Osteocyte (in vitro differentiated cells): ENCODE measurements at places on chromosomes 1 and 21. TPM values are rescaled to one million over a fixed set of nuclear protein-coding genes. Genes with fewer than 3 reads are reported as not detected.

- no peak for DNase-seq
- H3K4me1 ChIP-seq: peaks cover under 1% of the 10 kb centered on the region
- H3K36me3 ChIP-seq: peaks cover 65% of the 10 kb centered on the region
- H3K27ac ChIP-seq: no peak overlapping the region
Measured at GRCh38 chr1:20654104-20654690, 7.0 kb downstream of the DDOST start.

GRCh38 chr1:65407877-65408276, 12.6 kb upstream of the LEPR start:
- H3K4me3 ChIP-seq: no peak overlapping the region
- no peak for DNase-seq
- H3K27ac ChIP-seq: no peak overlapping the region
- H3K36me3 ChIP-seq: peaks cover 67% of the 10 kb centered on the region
- no peaks in the 10 kb centered on the region for H3K27me3 ChIP-seq

- no peaks in the 10 kb centered on the region for H3K27me3 ChIP-seq
- no peaks in the 10 kb centered on the region for H3K4me1 ChIP-seq
- no peak for DNase-seq
- no peak overlapping the region for H3K27ac ChIP-seq
- no peak overlapping the region for H3K4me3 ChIP-seq
Measured at GRCh38 chr1:46770541-46770940, 28.3 kb upstream of the CYP4B1 start.

Gene OR2T27
- not detected in 2 replicates for total RNA-seq

Gene UQCRHL
- 1.5 and 1.6 TPM in 2 replicates for total RNA-seq

Gene SH3BGRL3
- total RNA-seq: 138 and 140 TPM in 2 replicates

Gene WDTC1
- 50.4 and 52.0 TPM in 2 replicates for total RNA-seq

DNA sequence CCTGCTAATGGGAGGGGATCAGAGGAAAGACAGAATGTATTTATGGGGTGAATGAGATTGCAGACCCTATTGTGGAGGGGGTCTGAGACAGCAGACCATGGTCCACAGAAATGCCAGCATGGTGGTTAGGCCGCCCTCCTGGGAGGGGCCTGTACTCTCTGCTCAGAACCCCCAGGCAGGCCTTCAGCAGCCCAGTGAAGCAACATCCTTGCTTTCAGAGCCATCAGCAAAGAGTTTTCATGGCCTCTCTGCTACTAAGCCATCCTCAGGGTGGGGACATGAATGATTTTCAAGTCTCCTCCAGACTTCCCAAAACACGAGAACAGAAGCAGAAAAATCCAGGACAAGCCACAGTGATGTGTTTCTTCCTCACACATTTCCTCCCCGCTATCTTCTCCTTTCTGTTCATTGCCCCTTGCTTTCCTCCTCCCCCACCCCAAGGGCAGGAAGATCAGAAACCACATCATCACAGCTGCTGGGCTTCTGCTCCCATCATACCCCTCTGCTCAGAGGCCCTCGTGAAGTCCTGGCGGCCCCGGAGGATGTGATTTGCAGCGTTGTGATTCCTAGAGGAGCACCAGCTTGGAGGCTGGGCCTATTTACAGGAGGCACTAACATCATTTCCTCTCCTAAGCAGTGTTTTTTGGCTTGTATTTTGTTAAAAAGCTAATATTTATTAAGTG, 48.0 kb downstream of the ABCA4 start:
- peaks cover 57% of the 10 kb centered on the region for H3K4me1 ChIP-seq
- H3K27ac ChIP-seq: peak overlapping the region; percentile 72
- H3K36me3 ChIP-seq: no peaks in the 10 kb centered on the region
- DNase-seq: no peak
- H3K4me3 ChIP-seq: no peak overlapping the region

Gene FCER1G
- total RNA-seq: not detected in 2 replicates

Gene HTR6
- total RNA-seq: 0.16 TPM in 1 of 2 replicates, not detected in the other

Gene OXCT2
- total RNA-seq: 0.18 TPM in 1 of 2 replicates, not detected in the other

DNA sequence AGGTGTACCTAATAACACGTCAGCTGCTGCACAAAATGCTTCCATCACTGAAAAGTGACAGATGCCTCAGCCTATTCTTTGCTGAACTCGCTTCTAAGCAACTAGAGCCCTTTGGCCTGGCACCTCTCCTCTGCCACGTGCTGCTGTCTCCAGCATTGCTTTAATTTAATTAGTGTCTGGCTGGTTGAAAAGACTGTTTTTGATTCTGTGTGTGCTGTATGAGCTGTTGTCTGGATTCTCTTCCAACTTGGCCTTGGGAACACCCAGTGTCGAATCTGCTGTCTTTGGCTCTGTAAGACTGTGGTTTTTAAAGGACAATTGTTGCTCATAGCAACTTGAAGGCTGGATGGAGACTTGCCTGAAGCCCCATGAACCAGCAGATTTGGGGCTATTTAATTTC, 109.5 kb downstream of the PSMG1 start:
- peaks cover 5% of the 10 kb centered on the region for H3K36me3 ChIP-seq
- H3K27me3 ChIP-seq: no peaks in the 10 kb centered on the region
- no peak for DNase-seq
- no peak overlapping the region for H3K27ac ChIP-seq

- no peak for DNase-seq
- no peak overlapping the region for H3K4me3 ChIP-seq
- peaks cover 10% of the 10 kb centered on the region for H3K4me1 ChIP-seq
Measured at GRCh38 chr1:87325982-87326738, 2.5 kb upstream of the LMO4 start.

DNA sequence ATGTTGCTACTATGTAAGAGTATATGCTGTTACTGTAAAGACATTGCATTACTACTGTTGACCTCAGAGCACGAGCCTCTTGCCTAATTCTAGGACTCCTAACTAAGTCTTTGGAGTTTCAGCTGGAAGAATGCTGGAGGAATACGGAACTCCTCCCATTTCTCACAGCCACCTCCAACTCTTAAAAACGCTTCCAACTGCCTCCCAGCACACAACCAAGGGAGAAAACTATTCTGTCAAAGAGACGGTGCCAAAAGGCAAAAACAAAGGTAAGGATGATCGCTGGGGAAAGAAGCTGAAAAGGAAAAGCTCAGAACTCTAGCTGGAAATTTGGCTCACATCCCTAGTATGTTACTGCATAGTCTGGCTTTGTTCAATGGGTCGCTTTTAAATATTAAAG, at the start of gene FMO2:
Gene FMO2, plus strand, starts transcription at position 210 of the 400 bp plus-strand sequence. CDS start 414 bp downstream, outside the sequence.
- H3K4me3 ChIP-seq: no peak within 1 kb of the TSS
- no peak within 1 kb of the TSS for H3K27ac ChIP-seq
- H3K36me3 ChIP-seq: peaks cover 2% of the 10 kb centered on the region
- no peaks in the 10 kb centered on the region for H3K27me3 ChIP-seq
- peaks cover 41% of the 10 kb centered on the region for H3K4me1 ChIP-seq
- no peak for DNase-seq
